ENCODE measurements at places on chromosomes 7 and 10.

DNA sequence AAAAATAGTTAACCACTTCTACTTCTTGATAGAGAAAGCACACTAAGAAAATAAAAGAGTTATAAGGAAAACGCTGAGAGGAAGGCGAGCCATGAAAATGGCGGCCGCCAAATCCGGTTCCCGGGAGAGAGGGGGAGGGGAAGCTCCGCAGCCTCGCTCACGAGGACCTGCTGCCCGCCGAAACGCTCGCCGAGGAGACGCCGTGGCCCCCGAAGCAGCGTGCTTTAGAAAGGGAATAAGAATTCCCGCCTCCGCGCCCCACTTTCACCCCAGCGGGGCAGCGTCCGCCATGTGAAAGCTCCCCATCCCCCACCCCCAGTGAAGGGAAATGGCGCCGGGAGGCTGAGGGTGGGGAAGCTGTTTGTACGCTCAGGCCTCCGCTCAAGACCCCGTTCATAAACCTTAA, 505 bp downstream of the HNRNPA2B1 start:
- DNase-seq = peak; percentile 54

GRCh38 chr7:16040346-16040745, 353.9 kb upstream of the MEOX2 start:
- no peak for DNase-seq

GRCh38 chr7:13307040-13307439, 619.6 kb downstream of the ARL4A start:
- DNase-seq = no peak

DNA sequence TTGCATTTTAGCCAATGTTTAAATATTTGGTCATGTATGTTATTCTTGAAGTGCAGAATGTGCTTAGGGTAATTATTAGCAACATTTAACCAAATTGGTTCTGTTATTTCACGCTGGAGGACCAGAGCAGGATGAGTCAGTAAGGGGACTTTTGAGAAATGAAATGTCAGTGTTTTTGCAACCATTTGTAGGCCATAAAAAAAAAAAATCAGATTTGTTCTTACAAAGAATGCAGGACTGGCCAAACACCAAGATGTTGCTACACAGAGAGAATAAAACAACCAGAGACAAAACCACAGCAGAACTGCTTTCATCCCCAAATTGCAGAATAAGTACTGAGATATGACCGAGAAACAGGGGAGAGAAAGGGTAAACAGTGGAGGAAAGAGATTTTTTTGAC, 62.1 kb downstream of the TPST1 start:
- DNase-seq = no peak

DNA sequence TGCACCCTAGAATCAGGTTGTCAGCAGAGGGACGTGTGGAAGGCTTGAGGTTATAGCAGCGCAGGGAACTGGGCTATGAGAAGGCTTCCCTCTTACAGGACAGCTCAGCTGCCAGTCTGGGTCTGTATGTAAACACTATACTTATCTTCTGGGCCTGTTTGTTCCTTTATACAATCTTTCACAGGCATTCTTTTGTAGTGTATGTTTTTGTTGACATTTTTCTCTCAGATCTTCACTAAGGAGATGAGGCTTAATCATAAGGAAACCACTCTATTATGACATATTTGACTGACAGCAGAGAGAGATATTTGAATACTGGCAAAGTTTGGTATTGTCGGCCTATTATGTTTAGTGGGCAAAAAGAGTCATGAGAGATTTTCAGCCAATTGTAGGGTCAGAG, 929 bp downstream of the GBF1 start:
- DNase-seq = no peak

DNA sequence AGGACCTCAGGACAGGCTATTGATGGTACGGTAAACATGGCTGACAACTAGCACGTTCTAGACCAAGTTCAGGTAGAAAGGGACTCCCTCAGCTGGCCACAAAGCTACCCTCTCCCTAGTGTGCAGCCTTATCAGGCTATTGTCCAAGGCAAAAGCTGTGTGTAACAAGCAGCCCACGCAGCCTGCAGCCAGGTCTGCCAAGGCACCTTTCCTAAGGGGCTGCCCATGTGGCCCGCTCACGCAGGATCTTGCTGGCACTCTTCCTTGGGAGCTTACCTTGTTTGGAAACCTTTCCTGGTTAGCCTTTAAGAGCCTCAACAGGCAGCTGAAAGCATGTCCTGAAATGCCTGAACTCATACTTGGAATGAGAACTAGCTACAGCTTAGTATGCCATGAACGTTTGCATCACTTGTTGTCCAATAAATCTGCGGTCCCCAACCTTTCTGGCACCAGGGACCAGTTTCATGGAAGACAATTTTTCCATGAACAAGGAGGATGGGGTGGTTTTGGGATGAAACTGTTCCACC, 51.7 kb downstream of the SYPL1 start:
- DNase-seq = no peak

DNA sequence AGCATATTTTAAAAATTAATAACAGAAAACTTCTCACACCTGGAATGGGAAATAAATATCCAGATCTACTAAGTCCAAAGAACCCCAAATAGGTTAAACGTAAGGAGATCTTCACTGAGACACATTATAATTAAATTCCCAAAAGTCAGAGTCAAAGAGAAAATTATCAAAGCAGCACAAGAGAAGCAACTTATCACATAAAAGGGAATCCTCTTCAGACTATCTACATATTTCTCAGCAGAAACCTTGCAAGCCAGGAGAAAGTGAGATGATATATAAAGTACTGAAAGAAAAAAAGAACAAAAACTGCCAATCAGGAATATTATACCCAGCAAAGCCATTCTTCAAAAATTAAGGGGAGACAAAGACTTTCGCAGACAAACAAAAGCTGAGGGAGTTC, 756.4 kb downstream of the SUGCT start:
- DNase-seq = no peak

GRCh38 chr7:131540491-131541162, 15.8 kb downstream of the PODXL start:
- no peak for DNase-seq

All from MV-4-11 (cell line).